Left renal cortex interstitium (tissue), 4 donors: ENCODE measurements at places on chromosomes 16 and 17.

GRCh38 chr16:778447-778846, 9.7 kb downstream of the RPUSD1 start:
- no peak for DNase-seq

- no peak for DNase-seq
Observed at GRCh38 chr16:66926171-66926947, 1.0 kb upstream of the RRAD start.

DNA sequence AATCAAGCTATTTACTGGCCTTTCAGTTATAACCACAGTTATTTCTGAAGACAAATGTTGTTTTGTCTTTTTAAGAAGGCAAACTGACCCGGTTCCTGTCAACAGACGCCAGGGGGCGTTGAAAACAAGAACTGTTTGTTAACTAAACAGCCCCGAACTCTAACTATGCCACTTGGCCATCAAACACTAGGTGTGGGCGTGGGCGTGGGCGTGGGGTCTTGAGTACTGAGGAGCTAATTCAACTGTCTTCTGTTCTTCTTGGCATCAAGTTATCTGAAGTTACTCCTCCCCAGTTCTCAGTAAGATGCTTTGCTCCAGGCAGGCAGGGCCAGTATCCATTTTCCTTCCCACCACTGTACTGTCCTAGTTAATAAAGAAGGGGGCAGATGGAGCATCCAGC, 63.3 kb upstream of the MTMR4 start:
- peak; percentile 28 for DNase-seq

- DNase-seq: no peak
Observed at GRCh38 chr16:84331998-84332780, 36.1 kb upstream of the ATP2C2 start.
